CD4-positive, alpha-beta T cell treated with Interleukin-10 for 1 hour (primary cell): ENCODE measurements at places on chromosomes 11 and 22.

GRCh38 chr22:37018815-37019308 is 385 bp downstream of the TST start:
- DNase-seq, result no peak

- no peak for DNase-seq
Observed at GRCh38 chr11:47732271-47732670, 17.1 kb upstream of the AGBL2 start.

GRCh38 chr11:8347978-8348377 is 84.3 kb upstream of the LMO1 start:
- no peak for DNase-seq

GRCh38 chr11:129236850-129237249 is 44.7 kb upstream of the ARHGAP32 start:
- DNase-seq, result no peak

DNA sequence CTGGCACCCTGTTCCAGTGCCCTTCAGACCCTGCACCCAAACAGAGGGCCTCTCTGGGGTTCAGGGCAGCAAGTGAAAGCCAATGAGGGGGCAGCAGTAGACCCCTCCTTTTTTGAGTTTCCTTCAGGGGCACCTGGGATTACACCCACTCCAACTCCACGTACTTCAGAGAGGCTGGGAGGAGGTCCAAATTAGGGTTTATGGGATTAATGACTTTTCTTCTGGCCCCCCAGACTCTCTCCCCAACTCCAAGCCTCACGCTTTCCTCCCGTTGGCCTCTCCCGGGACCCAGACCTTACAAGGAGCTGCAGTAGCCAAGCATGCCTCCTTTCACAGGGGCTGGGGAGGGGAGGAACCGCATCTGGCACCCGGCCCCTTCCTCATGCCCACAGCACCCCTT is 101.7 kb downstream of the NECTIN1 start:
- DNase-seq, result no peak

- DNase-seq, result no peak
Observed at GRCh38 chr22:30208631-30209603, 37.6 kb downstream of the LIF start.

DNA sequence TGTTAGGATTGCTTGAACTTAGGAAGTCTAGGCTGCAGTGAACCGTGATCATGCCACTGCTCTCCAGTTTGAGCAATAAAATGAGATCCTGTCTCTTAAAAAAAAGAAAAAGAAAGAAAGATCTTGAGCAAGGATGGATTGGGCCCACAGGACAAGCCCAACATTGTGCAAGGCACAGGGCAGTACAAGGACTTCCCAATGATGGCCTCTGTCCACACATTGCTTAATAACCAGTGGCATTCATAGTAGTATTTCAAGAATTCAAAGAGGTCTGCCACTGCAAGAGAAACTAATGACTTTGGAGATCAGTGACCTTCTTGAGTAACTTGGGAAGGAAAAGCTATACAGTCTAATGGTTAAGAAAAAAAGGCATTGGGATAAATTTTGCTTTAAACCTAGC is 44.6 kb downstream of the SEZ6L start:
- no peak for DNase-seq

GRCh38 chr11:91296629-91297028 is 928.0 kb upstream of the FAT3 start:
- DNase-seq, result no peak

DNA sequence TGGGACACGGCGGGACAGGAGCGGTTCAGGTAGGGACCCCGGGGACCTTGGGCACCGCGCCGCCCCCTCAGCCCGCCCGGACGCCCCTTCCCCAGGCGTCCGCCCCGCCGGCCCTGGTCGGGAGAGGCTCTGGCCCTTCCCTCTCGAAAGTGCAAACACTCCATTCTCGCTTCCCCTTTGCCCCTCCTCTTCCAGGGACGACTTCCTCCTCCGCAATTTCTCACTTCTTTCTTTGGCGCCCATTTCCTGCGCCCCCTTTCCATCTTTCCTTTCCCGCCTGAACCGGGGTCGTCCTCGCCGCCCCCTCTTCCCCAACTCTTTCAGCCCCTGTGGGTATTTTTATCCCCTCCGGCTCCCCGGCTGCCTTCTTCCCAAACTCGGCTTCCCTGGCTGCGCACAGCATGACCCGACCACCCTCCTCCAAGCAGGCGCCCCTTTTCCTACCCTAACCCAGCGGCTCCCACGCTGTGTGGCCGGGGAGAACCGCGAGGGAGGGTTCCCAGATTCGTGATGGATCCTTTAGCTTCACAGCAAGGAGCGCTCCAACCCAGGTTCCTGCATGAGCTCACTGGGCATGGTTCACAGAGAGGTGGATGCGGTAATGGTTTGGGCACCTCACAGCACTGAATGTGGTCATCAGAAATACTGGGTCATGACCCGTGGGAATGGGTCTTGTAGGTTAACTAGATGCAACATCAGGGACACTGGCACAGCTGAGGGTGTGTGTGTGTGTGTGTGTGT is 689 bp downstream of the RAB39A start:
- no peak for DNase-seq

DNA sequence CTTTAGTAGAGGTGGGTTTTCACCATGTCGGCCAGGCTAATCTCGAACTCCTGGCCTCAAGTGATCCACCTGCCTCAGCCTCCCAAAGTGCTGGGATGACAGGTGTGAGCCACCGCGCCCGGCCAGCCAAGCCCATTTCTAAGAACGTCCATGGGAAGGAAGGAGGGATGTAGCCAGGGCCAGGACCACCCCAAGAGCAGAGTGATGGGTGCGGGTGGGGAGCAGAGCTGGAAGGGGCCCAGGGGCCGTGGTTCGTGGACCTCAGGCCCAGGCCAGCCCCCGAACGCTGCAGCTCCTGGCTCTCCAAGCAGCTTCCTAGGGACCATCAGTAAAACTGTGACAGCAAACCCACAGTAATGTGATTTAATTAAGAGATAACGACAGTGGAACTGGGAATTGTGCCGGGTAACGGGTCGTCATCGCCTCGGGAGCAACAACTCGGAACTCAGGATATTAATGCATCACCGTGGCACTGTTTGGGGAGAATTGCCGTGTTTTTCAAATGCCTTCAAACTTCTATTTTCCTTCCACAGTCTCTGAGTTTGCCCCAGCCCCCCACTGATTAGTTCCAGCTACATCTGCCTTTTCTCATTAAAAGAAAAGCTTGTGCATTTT is 74.3 kb downstream of the BRD1 start:
- no peak for DNase-seq

DNA sequence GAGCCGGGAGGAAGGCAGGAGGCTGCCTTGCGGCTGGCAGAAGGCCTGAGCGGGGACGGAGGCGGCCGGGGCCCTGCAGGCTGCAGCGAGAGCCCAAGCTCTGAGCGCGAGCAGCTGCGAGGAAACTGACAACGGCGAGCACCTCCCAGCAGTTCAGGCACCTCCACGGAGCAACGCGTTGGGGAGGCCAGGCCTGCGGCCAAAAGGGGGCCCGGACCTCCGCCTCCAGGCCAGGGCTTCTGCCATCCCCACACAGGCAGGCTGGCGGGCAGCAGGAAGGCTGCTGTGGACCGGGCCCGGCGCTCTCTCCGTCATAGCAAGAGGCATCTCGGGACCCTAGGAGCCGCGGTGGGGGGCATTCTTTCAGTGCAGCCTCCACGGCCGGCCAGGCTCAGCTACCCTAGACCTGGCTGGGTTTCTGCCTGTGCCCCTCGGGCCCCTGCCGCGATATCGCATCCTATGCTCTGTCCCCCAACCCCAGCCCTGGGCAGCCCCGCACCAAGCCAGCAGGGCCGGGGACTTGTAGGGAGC is 22.9 kb upstream of the SLC22A12 start:
- no peak for DNase-seq

DNA sequence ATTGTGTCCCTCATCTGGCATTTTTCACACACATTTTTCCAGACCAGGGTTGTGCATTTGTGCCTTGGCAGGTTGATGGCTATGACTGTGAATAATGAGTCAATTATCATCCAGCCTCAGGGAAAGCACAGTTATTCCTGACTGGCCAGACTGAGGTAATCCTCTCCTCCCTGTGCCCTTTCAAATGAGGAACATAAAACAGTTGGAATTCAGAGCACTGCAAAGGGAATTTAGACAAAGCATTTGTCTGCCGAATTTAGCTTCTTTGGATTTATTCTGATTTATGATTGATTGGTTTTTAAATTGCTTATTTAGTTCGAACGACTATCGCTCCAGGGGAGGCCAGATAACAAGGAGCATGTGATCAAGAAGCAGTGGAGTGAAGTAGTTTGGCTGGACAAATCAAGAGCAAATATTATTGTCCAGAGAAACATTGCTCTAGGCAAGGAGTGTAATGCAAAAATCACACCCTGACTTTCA is 30.8 kb upstream of the RAG2 start:
- DNase-seq, result no peak

DNA sequence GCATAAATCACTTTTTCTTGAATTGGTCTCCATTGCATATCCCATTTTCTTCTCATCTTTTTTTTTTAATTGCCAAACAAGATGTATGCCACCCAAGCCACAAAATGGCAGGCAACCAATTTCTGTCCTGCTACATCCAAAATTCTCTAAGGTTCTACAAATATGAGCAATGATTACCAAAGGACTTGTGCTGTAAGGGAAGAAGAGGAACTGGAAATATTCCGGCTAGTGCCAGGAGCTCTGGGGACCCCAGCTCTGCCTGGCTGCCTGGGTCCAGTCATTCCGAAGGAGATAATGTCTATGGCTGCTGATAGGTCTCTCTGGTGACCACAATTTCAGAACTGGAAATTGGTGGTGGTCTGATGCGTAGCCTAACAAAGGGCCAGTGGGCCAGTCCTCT is 17.1 kb upstream of the SNX32 start:
- no peak for DNase-seq

DNA sequence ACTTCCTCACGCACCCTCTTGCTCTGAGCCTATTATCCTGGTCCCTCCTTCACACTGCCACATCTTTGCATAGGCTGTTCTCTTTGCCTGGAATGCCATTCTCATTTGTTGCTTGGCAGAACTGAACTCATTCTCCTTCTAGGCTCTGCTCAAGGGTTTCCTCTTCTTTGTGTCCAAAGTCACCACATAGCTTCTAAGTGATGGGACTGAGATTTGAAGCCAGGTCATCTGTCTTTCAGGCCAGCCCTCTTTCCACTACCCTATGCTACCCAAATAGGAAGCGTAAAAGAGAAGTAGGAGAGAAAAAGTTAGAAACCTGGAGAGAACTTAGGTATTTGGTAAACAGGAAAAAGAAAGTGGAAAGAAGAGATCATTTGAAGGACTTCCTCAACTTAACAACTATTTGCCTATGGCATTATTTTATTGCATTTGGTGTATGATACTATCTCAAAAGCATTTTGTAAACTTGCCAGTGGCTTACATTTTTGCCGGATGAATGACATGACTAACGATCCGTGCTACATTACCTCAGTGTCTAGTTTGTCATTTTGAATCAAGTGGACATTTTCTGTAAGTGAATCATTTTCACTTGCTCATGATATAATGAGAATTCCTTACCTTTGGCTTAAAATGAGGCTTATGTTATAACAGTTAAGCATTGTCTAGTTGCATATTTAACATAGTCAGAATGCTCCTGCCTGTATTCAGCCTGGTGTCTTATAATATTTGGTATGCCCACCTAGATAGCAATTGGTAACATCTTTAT is 18.5 kb downstream of the NF2 start:
- no peak for DNase-seq

- no peak for DNase-seq
Observed at GRCh38 chr11:57776031-57776521, 14.5 kb downstream of the CTNND1 start.

DNA sequence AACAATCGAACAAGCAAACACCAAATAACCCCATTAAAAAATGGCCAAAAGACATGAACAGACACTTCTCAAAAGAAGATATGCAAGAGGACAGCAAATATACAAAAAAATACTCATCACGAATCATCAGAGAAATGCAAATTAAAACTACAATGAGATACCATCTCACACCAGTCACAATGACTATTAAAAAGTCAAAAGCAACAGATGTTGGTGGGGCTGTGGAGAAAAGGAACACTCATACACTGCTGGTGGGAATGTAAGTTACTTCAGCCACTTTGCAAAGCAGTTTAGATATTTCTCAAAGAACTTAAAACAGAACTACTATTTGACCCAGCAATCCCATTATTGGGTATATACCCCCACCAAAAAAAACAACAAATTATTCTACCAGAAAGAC is 51.3 kb upstream of the FLI1 start:
- DNase-seq, result no peak

- no peak for DNase-seq
Observed at GRCh38 chr22:20235389-20235991, 32.6 kb downstream of the RTN4R start.

GRCh38 chr11:110433393-110434333 is 3.9 kb downstream of the FDX1 start:
- DNase-seq, result peak; percentile 40

DNA sequence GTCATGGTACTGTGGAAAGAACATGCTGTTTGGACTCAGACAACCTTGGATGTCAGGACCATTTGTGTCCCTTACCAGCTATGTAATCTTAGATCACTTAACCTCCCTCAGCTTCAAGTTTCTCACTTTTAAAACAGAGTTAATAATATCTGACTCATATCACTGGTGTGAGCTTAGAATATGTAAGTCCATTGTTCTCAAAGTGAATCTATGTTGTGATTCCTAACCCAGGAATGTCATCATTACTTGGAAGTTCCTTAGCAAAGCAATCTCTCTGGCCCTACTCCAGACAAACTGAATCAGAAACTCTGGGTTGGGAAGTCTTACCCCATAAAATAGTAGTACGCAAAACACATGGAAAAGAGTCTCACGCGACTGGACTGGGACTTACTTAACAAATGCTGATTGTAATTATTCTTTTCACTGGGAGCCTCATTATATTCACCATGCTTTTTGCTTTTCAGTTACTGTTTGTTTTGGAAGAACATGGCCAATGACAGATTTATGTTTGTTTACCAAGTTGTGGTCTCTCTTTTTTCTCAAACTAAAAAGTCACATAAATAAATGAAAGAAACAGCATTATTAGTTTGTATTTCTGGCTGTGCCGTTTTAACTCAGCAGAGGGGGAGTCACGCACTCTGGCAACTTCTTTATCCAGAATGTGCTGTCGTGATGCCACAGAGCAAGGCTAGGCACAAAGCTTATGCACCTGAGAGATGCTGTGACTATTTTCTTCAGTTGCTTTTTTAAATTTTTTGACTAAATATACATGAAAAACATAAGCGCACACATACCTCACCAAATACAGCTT is 217.7 kb upstream of the CTSC start:
- DNase-seq, result no peak

DNA sequence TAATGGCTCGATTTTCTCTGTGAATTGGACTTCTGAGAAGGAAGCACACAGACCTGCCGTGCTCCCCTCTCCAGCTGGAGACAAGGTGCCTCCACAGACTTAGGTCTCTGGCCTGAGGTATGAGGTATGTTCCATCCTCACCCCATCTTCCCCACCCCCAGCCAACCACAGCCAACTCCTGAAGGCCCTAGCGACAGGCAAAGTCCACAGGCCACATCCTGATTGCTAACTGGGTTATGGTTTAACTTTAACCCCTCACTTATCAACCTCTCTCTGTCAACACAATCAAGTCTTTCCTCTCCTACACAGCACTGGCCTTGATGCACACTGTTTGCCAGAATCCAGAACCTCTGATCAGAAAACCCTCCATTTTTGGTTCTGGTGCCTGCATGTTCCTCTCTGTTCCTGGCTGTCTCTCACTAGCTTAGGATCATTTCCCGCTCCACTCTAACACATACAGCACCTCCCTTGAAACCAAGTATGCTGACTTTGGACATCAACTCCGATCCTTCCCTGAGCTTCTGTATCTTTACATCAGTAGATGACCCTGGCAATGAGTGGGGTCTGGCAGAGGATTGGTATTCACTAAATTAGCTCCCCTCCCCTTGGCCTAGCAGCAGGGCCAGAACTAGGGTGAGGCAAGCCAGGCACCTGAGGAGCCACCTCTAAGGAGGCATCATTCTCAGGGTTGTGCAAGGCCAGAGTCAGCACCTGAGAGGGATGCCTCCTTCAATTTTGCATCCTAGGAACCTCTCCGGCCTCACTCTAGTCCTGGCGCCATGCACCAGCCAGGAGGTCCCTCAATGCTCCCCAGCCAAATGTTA is 22.0 kb downstream of the JAML start:
- DNase-seq, result peak; percentile 68
